NCI-H187 treated with DMSO at 0.1 percent for 48 hours (cell line): ENCODE measurements at places on chromosomes 12 and 14.
A peak's percentile ranks its signal among the peaks of the same experiment; 100 is the strongest.

GRCh38 chr14:93331728-93332396 lies 974 bp downstream of the BTBD7 start:
- DNase-seq, result no peak

GRCh38 chr14:54173802-54174201 lies 217.2 kb upstream of the BMP4 start:
- DNase-seq, result no peak

GRCh38 chr14:35847636-35848035 lies 21.5 kb downstream of the BRMS1L start:
- DNase-seq, result no peak

- DNase-seq, result no peak
Observed at GRCh38 chr12:6771091-6771495, 1.2 kb upstream of the LAG3 start.

GRCh38 chr12:54358945-54359761 lies 5.1 kb downstream of the GPR84 start:
- peak; percentile 97 for DNase-seq

- DNase-seq, result no peak
Observed at GRCh38 chr14:61662437-61663311, 32.6 kb upstream of the HIF1A start.

GRCh38 chr12:107133462-107133861 lies 40.1 kb upstream of the CRY1 start:
- DNase-seq, result no peak

DNA sequence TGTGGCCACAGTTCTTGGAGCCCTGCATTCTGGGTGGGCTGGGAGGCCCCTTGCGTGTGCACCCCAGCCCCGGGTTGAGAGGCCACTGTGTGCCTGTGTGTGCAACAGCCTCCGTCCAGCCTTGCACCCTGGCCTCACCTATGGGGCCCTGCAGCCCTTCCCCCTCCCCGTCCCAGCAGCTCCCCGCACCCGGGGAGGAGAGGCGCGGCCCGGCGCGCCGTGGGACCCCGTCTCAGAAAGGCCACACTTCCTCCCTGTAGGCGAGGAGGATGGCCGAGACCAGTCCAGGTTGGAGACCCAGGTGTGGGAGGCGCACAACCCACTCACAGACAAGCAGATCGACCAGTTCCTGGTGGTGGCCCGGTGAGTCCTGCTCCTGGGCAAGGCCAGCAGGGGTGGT lies 16.6 kb upstream of the CRIP2 start:
- no peak for DNase-seq

GRCh38 chr12:48952691-48953090 lies 4.6 kb downstream of the ARF3 start:
- no peak for DNase-seq

- no peak for DNase-seq
Observed at GRCh38 chr14:98298481-98299244, 973.3 kb downstream of the BCL11B start.

GRCh38 chr14:70064136-70064865 lies 124.5 kb downstream of the SLC8A3 start:
- no peak for DNase-seq

DNA sequence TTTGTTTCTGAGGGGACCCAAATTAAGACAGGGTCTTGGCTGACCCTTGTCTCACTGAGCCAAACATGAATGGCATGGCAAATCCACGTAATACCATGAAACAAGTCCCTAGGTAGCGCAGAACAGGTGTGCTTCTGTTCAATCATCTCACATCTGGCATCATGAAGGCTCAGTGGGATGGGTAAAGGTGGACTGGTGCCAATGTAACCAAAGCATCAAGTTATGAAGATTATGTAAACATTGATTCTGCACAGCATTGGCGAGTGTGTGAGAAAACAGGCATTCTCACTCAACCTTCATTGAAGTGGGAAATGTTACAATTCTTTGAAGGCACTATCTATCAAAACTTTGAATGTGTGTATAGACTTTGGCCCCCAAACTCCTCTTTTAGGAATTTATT lies 41.9 kb downstream of the PTGER2 start:
- DNase-seq, result no peak

GRCh38 chr12:47903927-47904712 lies 674 bp downstream of the VDR start:
- no peak for DNase-seq

GRCh38 chr12:105508096-105508495 lies 177.6 kb downstream of the C12orf75 start:
- DNase-seq, result no peak

- no peak for DNase-seq
Observed at GRCh38 chr12:64673490-64674169, 63.3 kb downstream of the RASSF3 start.

DNA sequence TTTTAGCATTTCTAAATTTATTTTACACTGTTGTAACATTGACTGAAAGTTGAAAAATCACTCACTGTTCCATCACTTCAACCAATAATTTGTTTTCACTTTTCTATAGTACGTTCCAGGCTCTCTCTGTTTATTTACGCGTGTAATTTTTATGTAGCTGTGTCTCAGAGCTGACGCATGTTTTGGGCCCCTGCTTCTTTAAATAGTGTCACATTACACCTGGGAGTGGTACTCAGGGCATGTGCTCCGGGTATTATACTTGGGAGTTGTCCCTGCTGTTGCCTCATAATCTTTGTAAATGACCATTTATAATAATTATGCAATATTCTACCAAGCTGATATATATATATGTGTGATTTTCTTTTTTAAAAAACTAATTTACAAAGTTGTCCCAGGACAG lies 132.8 kb upstream of the CPM start:
- peak; percentile 20 for DNase-seq

DNA sequence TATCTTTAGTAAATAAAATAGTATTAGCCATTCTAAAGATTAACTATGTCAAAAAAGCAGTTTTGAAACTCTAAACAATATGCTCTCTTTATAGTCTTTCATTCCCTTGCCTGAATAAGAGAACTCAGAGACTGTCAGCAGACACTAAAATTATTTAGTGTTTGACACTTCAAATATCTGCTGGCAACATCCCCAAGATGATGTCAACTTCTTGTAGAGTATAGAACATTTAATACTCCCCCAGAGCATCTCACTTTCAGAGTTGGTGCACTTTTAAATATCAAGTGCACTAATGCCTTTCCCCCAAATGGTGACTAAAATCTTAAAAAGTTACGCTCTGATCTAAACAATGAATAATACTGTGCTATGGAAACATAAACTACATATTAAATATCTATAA lies 374.9 kb downstream of the SLC6A15 start:
- DNase-seq, result no peak

- no peak for DNase-seq
Observed at GRCh38 chr12:14403293-14403692, 37.8 kb downstream of the ATF7IP start.

GRCh38 chr12:85516667-85517325 lies 236.8 kb downstream of the ALX1 start:
- no peak for DNase-seq
